Suppressor macrophage treated with lipopolysaccharide for 1 hour (primary cell): ENCODE measurements at places on chromosomes 1 and 21.

- peak; percentile 14 for DNase-seq
Observed at GRCh38 chr1:36599828-36600227, 117.1 kb upstream of the CSF3R start.

- DNase-seq, result peak; percentile 77
Observed at GRCh38 chr1:24586970-24587820, 31.3 kb downstream of the NCMAP start.

- DNase-seq, result no peak
Observed at GRCh38 chr1:65048335-65048734, 82.0 kb upstream of the JAK1 start.

DNA sequence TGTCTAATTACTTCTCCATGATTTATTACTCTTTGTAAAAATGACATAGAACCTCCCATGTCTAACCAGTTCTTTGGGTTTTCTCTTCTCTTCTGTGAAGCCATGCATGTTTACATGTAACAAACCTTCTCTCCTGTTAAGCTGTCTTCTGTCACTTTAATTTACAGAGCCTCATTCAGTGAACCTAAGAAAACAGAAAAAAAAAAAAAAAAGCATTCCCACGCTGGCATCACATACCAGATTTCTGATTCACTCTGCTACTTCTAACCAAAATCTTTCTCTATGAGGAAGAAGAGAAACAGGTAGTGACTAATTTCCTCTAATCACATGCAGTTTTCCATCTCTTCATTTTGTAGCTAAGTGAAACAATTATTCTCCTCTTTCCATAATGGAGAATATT lies 141.4 kb upstream of the CXADR start:
- DNase-seq, result no peak

GRCh38 chr21:45458281-45459170 lies 53.6 kb downstream of the COL18A1 start:
- no peak for DNase-seq

DNA sequence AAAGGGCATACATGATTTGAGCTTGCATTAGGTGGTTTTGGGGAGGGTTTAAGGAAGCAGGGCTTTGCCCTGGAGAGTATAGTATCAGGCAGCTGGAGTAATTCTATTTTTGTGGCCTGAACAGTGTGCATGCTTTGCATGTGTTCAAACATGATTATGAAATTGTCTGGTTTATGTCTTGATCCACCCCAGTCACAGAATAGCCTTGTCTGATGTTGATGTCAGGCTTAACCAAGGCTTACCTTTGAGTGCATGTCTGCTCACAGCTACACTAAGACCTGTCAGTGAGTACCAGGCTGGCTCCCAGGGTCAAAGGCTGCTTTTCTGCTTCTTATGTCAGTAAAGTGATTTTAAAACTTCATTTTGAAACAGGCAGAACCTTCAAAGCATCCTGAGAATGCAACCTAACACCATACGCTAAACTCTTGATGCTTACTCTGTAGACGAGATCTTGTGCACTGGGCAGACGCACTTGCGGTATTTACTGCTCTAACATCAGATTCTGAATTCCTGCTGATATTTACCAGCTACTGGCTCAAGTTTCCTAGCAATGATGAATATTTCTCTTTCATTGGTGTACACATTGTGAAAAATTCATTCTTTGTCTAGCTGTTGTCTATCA lies 78.9 kb downstream of the MAP3K21 start:
- no peak for DNase-seq

DNA sequence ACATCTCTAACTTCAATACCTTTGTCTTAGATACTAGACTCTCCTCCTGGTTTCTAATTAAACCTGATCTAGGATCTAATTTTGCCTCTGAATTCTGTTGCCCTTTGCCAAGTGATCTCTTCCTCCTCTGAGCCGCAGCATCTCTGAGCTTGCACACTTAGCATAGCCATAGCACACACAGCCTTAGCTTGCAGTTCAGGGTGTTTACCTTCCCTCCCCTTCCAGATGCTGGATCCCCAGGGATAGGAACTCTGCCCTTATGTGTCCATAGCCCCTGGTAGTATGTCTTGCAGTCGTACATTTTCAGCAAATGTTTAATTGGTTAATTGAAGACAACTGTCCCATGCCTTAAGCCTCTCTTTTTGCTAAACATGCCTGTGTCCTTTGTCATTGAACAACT lies 30.3 kb downstream of the SELL start:
- DNase-seq, result no peak
